ENCODE measurements at places on chromosomes 1 and 21.

- DNase-seq, result no peak
Observed at GRCh38 chr1:59766227-59766855, 48.4 kb upstream of the HOOK1 start.

- no peak for DNase-seq
Observed at GRCh38 chr1:18160290-18160942, 52.8 kb downstream of the IGSF21 start.

- DNase-seq, result no peak
Observed at GRCh38 chr1:97271916-97272788, 550.6 kb downstream of the PTBP2 start.

DNA sequence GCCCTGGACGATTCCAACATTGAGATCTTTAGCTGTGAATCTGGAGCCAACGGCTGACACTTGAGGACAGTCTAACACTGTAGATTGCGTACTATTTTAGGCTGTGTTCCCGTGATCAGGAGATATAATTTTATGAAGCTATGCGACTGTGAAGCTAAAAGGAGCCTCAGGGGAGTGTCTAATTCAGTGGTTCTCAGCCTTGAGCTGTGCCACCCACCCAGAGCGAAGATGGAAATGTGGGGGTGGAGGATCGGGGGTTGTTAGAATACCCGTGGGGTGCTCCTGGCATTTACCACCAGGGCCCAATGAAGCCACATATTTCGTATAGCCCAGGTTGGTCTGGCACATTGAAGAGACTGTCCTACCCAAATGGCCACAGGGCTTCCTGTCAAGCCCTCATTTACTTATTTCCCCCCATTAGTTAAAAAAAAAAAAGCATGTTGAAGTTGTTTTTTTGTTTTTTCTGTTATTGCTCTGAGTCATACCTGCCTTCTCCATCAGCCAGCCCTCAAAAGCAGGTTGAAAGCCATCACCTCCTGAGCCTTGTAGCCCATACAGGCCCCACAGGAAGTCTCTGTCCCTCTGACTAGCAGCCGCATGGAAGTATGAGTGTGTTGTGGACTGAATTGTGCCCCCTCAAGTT, 141.7 kb downstream of the GALNT2 start:
- DNase-seq, result no peak

DNA sequence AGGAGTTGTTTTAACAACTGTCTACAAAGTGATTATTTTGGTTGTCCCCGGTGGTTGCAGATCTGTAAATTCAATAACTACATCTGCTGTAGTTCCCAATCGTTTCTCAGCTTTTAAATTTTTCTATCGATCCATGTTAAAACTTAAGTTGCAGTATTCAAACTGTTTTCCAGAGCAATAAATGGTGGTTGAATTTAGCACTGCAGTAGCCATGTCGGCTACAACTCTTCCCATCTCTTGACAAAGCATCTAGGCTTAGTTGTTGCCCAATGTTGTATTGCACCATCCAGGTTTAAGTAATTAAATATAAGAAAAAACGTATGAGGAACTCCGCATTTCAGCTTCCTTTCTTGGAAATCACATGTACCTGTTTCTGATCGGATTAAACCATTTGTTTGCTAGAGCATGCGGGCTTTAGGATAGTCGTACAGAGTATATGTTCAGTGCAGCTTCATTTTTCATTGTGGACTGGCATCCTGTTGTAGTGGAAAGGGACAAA, 996 bp downstream of the CNIH4 start:
- DNase-seq, result no peak

- DNase-seq, result no peak
Observed at GRCh38 chr1:64392109-64392508, 77.8 kb upstream of the CACHD1 start.

- DNase-seq, result no peak
Observed at GRCh38 chr1:103457886-103458455, 67.5 kb upstream of the RNPC3 start.
